ENCODE measurements at places on chromosomes 13 and 19.
A peak's percentile ranks its signal among the peaks of the same experiment; 100 is the strongest.

DNA sequence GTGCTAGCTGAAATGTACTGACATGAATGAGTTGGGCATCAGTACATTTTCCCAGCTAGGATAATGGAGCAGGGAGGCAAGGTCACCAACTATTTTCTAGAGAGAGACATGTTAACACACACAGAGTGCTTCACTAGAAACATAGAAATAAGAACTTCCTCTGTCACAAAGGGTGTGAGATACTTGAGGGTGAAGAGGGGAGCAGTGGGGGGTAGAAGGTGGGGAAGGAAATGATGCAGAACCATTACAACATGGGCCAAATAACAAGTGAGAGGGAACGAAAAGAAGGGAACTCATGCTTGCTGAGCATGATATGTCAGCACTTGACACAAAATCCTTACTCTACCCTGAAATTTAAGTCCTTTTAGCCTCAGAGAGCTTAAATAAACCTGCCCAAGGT lies 87.8 kb upstream of the RFC3 start:
- no peak for DNase-seq

DNA sequence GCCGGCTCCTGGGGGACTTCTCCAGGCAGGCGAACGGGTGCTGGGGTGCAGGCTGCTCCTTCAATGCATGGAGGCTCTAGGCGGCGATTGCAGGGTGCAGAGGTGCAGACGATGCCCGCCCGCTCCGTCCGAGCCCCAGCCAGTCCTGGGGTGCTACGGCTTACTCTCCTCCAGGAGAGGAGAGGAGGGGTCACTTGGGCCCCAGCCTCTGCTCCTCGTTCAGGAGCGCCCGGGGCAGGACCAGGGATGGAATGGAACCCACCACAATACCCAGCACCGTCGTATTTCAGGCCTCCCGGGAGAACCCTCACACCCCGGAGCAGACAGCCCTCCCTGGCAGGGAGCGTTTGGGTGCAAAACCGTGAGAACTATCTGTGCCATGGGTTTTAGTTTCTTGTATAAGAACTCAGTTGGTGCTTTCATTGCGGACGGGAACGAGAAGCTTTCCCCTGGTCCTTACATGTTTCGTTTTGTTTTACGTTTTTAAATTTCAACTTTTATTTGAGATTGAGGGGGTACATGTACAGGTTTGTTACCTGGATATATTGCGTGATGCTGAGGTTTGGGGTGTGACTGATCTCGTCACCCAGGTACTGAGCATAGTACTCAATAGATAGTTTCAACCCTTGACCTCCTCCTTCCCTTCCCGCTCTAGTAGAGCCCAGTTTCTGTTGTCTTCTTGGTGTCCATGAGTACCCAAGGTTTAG lies 46.8 kb downstream of the ARHGEF18 start:
- DNase-seq: no peak

- no peak for DNase-seq
These were observed 14.4 kb upstream of the ANKRD10 start for GRCh38 chr13:110929104-110929777.

DNA sequence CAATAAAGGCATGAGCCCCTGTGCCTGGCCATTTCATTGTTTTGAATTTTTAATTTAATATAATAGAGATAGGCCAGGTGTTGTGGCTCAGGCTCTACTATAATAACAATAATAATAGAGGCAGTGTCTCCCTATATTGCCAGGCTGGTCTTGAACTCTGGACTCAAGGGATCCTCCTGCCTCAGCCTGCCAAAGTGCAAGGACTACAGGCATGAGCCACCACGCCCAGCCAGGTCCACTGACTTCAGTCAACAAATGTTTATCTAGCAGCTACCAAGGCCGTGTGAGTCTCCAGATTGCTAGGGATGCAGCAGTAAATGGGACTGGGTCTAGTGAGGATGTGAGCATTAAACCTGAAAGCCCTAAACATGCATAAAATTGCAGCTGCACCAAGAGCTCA lies 13.8 kb upstream of the ILF3 start:
- no peak for DNase-seq

- no peak for DNase-seq
These were observed 44.3 kb downstream of the SHISA2 start for GRCh38 chr13:26007261-26008125.

GRCh38 chr13:30504081-30504480 lies 38.3 kb upstream of the HMGB1 start:
- DNase-seq: peak; percentile 31

- DNase-seq: peak; percentile 36
These were observed 184.0 kb upstream of the UBL3 start for GRCh38 chr13:30034458-30034795.

DNA sequence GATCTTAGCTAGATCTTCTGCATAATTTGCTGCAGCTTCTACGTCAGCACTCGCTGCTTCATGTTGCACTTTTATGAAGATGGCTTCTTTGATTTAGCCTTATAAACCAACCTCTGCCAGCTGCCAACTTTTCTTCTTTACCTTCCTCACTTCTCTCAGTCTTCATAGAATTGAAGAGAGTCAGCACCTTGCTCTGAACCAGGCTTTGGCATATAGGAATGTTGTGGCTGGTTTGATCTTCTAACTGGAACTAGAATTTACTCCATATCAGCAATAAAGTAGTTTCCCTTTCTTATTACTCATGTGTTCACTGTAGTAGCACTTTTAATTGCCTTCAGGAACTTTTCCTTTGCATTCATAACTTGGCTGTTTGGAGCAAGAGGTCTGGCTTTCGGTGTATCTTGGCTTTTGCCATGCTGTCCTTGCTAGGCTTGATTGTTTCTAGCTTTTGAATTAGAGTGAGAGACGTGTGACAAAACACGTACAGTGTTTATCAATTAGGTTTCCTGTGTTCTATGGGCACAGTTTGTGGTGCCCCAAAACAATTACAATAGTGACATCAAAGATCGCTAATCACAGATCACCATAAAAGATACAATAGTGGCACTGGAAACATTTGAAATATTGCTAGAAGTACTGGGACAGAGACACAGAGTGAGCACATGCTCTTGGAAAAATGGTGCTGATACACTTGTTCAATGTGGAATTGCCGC lies 50.7 kb downstream of the NDFIP2 start:
- DNase-seq: no peak

- DNase-seq: peak; percentile 49
These were observed 59.8 kb upstream of the MEDAG start for GRCh38 chr13:30846311-30846710.

GRCh38 chr19:55443824-55444480 lies 852 bp upstream of the SHISA7 start:
- no peak for DNase-seq

DNA sequence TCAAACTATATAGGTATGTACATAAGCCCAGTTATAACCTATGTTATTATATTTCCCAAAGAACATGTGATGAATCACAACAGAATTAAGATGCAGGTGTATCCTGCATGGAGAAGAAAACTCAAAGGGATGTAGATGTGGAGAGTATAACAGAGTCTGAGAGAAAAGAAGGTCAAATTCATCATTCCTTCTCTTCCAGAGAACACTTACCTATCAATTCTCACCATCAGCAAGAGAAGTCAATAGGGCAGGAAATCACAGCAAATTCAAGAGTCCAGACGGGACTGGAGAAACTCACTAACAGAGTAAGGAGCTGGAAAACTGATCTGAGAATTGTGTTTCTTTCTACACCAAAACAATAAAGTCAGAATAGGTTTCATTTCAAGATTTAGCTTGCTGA lies 28.4 kb downstream of the DIAPH3 start:
- no peak for DNase-seq

DNA sequence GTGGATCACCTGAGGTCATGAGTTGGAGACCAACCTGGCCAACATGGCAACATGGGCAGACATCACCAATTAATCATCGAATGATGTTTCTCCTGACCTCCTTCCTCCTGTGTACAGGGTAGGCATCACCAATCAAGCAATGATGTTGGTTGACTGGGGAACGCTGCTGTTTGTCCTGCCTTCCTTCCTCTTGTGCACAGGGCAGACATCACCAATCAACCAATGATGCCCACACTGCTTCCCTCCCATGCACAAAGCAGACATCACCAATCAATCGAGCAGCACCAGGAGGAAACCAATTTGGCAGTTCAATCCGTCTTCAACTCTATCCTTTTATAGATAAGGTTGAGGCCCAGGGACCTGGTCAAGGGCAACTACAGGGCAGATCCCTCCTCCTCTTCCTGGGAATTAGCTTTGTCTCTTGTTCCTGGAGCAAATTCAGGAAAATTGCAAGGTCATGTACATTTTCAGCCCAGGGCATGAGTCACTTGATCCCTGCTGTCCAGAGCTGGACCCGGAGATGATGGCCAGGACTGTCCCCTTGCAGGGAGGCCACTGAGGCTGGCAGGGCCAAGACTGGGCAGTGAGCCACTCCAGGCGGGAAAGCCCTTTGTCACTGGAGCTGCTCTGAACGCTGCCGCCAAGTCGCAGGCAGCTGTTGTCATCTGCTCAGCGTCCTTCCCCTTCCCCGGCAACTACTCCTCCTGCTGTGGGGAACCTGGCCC lies 5.3 kb upstream of the CSNK1G2 start:
- peak; percentile 28 for DNase-seq

GRCh38 chr19:38846097-38846496 lies 3.7 kb downstream of the HNRNPL start:
- DNase-seq: no peak

DNA sequence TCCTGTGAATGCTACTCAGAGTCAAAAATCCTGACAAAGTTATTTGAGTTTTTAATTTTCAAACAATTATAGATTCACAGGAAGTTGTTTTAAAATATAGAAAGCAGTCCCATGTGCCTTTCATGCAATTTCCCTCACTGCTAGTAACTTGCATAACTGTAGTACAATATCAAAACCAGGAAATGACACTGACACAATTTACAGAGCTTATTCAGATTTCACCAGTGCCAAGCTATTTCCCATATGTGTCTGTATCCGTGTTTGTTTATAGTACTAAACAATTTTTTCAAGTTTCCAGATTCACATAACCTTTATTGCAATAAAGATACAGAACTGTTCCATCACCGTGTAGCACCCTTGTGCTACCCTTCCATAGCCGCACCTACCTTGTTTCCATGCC lies 934.6 kb downstream of the PCDH17 start:
- no peak for DNase-seq

GRCh38 chr13:101706651-101707050 lies 254.2 kb downstream of the ITGBL1 start:
- DNase-seq: peak; percentile 94

DNA sequence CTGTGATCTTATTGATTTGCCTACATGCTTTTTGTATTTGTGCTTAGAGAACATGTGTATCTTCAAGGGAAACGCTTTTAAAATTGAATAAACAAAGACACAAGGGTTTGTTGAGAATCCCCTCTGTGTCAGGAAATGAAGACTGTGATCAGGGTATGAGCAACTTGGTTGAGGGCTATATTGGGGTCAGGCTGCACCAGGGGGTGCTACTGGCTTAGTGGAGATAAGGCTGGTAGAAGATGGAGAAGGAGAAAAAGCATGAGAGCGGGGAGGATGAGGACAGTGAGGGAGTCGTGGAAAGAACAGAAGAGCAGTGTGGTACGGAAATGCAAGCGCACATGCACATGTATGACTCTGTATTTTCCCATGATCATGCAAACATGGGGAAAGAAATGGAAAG lies 201.6 kb downstream of the MTUS2 start:
- DNase-seq: no peak

GRCh38 chr19:428149-428548 lies 19.2 kb upstream of the C2CD4C start:
- no peak for DNase-seq

DNA sequence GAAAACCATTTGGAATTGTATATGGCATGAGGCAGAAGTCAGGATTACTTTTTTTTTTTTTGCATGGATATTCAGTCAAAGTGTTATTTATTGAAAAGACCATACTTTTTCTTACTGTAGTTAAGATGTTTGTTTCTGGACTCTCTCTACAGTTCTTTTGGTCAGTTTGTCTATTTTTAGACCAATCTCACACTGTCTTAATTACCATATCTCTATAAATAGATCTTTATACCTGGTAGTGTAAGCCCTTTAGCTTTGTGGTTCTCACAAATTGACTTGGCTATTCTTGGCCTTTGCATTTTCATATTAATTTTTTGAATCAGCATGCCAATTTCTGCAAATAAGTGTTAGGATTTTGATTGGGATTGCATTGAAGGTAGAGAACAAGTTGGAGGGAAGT lies 96.8 kb downstream of the MAB21L1 start:
- DNase-seq: no peak

- DNase-seq: no peak
These were observed 4.4 kb downstream of the FFAR1 start for GRCh38 chr19:35352177-35352447.
